Spleen (tissue), 13 donors: ENCODE measurements at places on chromosomes 4 and X. TPM values are rescaled to one million over a fixed set of nuclear protein-coding genes. Genes with fewer than 3 reads are reported as not detected.
A peak's percentile ranks its signal among the peaks of the same experiment; 100 is the strongest.

ETNPPL gene
- 1.2 TPM for total RNA-seq

LGI2 gene
- 0.17 TPM for total RNA-seq

CXorf49 gene
- not detected for total RNA-seq

RASL11B gene
- 55.6 TPM for total RNA-seq

ARSJ gene
- total RNA-seq, result 0.26 TPM

DNA sequence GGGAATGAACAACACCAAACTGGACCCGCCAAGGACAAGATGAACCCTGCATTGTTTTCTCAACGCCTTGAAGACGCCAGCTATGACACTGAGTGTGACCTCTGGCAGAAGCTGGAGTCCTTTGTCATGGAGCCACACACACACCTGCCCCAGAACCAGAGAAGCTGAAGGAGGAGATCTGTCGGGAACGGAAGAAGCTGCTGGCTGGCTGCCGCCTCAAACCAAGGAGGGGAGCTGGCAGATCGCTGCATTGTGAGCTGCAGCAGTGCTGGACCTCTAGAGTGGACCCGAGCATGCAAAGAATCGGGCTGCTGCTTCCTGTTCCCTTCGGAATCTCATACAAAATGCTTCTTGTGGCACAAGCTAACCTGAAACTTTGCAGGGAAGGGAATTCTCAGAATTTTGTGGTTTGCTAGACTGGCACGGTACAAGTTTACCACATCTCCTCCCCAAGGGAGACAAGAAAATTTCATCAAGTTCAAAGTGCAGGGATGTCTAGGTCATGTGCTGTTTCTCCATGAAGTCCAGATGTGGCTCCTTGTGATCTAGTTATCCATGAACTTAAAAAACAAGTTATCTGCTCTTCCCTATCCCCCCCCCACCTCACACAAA is 23.4 kb upstream of the GLRB start:
- H3K4me3 ChIP-seq, result no peak overlapping the region
- no peaks in the 10 kb centered on the region for H3K36me3 ChIP-seq
- H3K27ac ChIP-seq, result no peak overlapping the region
- no peaks in the 10 kb centered on the region for H3K27me3 ChIP-seq
- no peak for DNase-seq
- no peaks in the 10 kb centered on the region for H3K4me1 ChIP-seq

DNA sequence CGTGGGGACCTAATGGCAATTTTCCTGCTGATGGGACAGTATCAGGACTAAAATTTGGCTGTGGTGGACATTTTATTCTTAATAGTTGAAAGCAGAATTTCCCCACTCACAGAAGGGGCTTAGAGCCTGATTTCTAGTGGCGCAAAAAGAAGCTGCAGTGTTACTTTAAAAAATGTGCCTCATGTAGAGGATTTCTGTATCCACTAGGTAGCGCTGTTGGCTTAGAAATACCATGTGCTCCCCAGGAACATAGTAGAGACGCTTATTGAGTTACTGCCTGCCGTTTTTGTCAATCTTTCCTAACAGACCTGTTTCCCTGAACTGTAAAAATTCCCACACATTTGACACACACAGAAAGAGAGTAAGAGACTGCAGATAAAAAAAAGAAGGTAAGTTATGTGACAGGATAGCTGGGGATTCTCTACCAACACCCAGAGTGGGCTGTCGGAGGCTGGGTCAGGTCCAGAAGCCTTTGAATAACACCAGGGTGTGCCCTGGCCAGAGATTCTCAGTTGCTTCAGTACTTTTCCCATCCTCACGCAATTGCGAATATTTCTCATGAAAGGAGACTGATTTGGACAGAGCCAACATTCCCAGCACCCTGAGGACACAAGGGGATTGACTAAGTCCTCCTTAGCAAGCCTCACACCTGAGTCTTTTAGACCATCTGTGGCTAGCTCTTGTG is 88.4 kb downstream of the ZXDA start:
- no peak overlapping the region for H3K4me3 ChIP-seq
- H3K27ac ChIP-seq, result no peak overlapping the region
- no peaks in the 10 kb centered on the region for H3K36me3 ChIP-seq
- DNase-seq, result no peak

- H3K36me3 ChIP-seq, result no peaks in the 10 kb centered on the region
- peaks cover 3% of the 10 kb centered on the region for H3K4me1 ChIP-seq
- H3K4me3 ChIP-seq, result no peak overlapping the region
- H3K27ac ChIP-seq, result no peak overlapping the region
- H3K27me3 ChIP-seq, result no peaks in the 10 kb centered on the region
- DNase-seq, result no peak
Measured at GRCh38 chr4:173990869-173991210, 292.6 kb downstream of the FBXO8 start.

DNA sequence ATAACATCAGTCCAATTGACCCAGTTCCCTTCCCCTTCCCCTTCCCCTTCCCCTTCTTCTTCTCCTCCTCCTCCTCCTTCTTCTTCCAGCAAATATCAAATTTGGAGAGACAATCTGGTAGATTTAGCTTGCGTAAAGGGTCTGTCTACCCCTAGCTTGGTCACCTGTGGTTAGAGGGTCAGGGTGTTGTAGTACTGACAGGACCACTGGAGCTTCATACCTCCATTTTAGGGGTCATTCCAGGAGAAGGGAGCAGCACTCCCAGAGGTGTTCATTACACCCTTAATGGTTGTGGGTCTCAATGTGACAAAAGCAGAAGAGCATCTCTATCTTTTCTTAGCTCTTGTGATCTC is 3.7 kb upstream of the FGB start:
- no peak overlapping the region for H3K4me3 ChIP-seq
- H3K27ac ChIP-seq, result no peak overlapping the region
- no peaks in the 10 kb centered on the region for H3K36me3 ChIP-seq
- no peak for DNase-seq
- H3K27me3 ChIP-seq, result no peaks in the 10 kb centered on the region
- H3K4me1 ChIP-seq, result no peaks in the 10 kb centered on the region

- DNase-seq, result no peak
- H3K4me3 ChIP-seq, result no peak overlapping the region
- H3K27ac ChIP-seq, result no peak overlapping the region
- H3K36me3 ChIP-seq, result no peaks in the 10 kb centered on the region
- H3K27me3 ChIP-seq, result no peaks in the 10 kb centered on the region
- no peaks in the 10 kb centered on the region for H3K4me1 ChIP-seq
Measured at GRCh38 chr4:26206339-26206738, 114.5 kb upstream of the RBPJ start.

- H3K4me3 ChIP-seq, result no peak overlapping the region
- no peaks in the 10 kb centered on the region for H3K36me3 ChIP-seq
- H3K27me3 ChIP-seq, result no peaks in the 10 kb centered on the region
- no peak for DNase-seq
- H3K4me1 ChIP-seq, result peaks cover 11% of the 10 kb centered on the region
Measured at GRCh38 chrX:71184803-71185495, 38.1 kb upstream of the GJB1 start.

DNA sequence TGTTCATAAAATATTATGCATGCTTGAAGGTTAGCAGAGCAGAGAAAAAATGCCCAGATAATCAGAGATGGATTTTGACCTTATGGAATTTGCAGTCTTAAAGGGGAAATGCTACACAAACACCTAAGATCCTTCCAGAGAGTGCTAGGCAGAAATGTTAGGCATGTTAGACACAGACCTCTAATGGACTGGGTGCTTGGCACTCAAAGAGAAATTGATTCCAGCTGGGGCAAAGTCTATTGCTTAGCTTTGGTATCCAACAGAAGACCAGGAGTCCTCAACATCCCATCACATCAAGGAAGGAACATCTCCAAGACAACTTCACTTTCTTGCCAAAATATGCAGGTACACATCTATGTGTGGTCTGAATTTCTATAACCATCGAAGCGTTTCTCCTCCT is 32.2 kb upstream of the PPARGC1A start:
- H3K36me3 ChIP-seq, result no peaks in the 10 kb centered on the region
- no peak overlapping the region for H3K4me3 ChIP-seq
- no peak overlapping the region for H3K27ac ChIP-seq
- no peak for DNase-seq

DNA sequence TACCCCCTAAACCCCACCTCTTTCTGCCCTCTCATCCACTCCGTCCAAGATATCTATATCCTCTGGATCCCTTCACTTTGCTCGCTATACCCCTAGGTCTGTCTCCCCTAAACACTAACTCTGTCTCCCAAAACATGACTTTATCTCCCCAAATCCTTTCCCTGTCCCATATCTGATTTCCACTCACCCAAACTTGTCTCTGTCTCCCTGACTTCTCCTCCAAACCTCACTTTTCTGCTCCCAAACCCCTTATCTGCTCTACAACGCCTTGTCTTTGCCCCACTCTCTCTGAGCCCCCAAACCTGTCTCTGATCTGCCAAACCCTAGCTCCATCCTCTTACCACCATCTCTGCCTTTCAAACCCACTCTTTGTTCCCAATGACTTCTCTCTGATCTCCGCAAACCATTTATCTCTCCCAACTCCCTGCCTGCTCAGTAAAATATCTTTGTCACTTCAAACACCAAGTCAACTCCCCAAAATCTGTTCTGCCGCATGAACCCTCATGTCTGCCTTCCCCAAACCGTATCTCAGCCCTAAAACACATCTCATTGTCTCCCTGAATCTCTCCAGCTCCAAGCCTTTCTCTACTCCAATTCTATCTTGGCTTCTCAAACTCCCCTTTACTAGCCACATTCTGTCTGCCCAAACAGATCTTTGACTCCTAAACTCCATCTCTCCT is 575 bp downstream of the GATA1 start:
- DNase-seq, result no peak
- no peaks in the 10 kb centered on the region for H3K4me1 ChIP-seq
- no peaks in the 10 kb centered on the region for H3K36me3 ChIP-seq
- no peaks in the 10 kb centered on the region for H3K27me3 ChIP-seq

DNA sequence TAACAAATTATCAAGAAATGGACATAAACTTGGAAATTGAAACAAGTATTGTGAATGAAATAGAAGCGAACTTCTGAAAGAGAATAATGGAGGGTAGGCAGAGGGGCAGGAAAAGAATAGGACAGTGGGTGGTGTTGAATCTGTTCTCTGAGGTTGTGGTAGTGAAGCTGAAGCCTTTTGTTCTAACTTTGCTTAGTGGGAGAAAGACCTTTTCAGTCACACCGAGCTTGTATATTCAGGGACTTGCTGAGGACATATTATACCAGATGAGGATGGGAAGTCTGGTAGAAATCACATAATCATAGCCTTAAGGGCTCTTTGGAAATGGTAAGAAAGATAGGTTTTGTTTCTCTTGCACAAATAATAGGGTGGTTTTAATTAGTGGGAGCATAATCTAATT is 115.4 kb upstream of the NDST4 start:
- H3K4me1 ChIP-seq, result no peaks in the 10 kb centered on the region
- no peak overlapping the region for H3K27ac ChIP-seq
- no peak for DNase-seq
- H3K4me3 ChIP-seq, result no peak overlapping the region

DNA sequence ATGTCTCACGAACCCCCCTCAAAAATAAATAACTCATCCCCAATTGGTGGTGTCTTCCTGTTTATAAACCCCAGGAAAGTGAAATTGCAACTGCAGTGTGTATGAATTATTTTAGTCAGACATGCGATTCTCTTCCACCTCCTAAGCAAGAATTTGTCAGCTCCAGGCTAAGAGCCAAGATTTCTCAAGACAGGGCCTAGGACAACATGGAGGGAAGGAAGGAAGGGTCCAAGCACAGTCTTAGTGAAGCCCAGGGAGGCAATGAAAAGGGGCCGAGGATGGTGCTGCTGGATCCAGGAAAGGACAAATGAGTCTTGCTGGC is 20.0 kb downstream of the SH3KBP1 start:
- H3K4me1 ChIP-seq, result peaks cover 95% of the 10 kb centered on the region
- H3K4me3 ChIP-seq, result no peak overlapping the region

DNA sequence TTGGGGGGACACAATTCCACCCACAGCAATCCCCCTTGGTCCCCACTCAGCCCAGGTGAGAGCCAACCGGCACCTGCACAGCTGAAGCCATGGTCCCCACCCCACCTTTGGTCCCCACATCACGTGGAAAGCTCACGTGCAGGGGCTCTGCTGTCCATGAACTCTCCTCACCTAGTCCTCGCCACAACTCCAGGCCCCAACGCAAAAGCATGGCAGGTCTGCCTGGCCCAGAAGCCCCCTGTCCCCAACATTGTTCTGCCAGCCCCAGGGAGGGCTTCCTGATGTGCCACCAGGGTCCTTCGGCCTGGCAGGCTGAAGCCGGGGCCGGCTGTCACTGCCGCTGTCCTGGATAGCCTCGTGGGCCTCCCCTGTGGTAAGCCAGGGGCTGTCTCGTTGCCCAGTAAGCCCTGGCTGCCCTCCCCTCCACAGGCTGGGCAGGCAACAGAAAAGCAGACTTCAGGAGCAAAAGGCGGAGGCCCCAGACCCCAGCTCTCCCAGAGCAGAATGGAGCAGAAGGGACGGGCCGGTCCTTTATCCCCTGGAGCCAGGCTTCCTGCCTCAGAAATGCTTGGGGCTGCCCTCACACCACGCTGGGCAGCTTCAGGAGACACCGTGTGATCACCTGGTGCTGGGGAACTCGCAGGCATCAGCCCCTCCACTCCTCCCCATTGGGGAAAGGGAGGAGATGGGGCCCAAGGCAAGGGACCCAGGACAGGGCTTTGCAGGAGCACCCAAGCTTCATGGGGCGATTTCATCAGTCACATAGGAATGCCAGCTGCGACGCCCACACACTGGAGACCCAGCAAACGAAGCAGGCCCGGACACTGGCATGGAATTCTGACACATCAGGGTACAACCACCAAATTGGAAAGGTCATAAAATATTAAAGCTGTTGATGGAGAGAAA is 103.7 kb downstream of the ADRA2C start:
- H3K27me3 ChIP-seq, result no peaks in the 10 kb centered on the region
- no peak overlapping the region for H3K27ac ChIP-seq

DNA sequence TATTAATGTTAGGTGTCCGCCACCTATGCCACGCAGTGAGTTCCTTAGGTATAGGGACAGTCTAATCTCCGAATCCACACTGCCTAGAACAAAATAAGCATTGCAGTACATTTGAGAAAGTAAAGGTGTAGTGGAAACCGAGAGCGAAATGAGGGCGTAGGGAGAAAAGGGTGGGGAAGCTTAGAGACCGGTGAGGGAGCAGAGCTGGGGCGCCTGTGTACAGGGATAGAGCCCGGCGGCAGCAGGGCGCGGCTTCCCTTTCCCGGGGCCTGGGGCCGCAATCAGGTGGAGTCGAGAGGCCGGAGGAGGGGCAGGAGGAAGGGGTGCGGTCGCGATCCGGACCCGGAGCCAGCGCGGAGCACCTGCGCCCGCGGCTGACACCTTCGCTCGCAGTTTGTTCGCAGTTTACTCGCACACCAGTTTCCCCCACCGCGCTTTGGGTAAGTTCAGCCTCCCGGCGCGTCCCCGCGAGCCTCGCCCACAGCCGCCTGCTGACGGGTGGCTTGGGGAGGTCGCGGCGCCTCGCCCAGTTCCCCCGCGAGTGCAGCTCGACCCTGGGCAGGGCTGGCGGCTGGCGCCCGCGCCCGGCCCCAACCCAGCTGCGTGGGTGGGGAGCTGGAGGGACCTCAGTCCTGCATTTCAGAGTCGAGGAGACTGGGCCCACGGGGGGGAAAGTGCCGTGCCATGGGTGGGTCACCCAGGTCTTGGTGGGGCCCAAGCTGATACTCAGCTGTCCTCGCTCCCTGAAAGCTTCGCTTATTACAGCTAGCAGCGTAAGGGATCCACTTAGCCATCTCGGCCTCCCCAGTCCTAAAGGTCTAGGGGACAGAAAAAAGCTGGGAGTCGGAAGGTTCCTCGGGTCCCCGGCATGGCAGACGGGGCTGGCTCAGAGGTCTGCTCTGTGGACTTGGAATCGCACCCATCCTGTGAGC is at the start of gene ANXA3:
ANXA3 (plus strand) TSS at position 351 of the 932 bp plus-strand sequence. CDS start 2,704 bp downstream, outside the sequence.
- H3K27ac ChIP-seq, result peak within 1 kb of the TSS; percentile 92
- peak; percentile 89 for DNase-seq
